ENCODE measurements at places on chromosomes 3 and 15.

DNA sequence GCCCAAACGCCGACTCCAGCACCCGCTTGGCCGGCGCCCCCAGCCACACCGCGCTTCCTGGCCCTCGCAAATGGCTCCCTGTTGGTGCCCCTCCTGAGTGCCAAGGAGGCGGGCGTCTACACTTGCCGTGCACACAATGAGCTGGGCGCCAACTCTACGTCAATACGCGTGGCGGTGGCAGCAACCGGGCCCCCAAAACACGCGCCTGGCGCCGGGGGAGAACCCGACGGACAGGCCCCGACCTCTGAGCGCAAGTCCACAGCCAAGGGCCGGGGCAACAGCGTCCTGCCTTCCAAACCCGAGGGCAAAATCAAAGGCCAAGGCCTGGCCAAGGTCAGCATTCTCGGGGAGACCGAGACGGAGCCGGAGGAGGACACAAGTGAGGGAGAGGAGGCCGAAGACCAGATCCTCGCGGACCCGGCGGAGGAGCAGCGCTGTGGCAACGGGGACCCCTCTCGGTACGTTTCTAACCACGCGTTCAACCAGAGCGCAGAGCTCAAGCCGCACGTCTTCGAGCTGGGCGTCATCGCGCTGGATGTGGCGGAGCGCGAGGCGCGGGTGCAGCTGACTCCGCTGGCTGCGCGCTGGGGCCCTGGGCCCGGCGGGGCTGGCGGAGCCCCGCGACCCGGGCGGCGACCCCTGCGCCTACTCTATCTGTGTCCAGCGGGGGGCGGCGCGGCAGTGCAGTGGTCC lies 3.5 kb downstream of the ISLR2 start:
- no peak for DNase-seq

DNA sequence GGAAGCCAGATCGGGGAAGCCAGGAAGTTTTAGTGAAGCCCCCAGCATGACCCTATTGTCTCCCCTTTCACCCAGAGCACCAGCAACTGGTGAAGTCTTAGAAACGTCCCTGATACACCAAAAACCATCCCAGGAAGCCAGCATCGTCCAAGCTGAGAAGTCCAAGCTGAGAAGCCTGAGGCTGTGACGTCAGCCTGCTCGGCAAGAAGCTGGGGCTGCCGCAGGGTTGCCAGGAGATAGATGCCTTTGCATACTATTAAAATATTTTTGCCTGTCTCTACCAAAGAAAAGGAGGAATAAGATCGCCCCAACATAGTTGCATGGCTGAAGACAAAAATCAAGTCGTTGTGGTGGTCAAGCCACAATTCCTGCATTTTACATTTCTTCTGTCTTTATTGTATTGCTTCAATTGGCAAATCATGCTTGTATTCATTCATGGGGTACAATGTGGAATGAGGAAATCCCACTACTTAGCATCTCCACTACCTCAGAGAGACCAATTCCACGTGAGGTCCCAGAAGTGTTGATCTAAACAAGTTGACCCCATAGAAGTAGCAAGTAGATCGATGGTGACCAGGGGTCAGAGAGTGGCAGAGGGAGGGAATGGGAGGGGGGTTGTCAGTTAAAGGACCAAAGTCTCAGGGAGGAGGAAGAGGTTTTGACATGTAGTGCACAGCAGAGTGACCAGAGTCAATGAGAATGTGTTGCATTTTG lies 19.6 kb upstream of the EMC3 start:
- no peak for DNase-seq

- DNase-seq: no peak
Measured at GRCh38 chr3:132254076-132254755, 63.0 kb upstream of the ACP3 start.

DNA sequence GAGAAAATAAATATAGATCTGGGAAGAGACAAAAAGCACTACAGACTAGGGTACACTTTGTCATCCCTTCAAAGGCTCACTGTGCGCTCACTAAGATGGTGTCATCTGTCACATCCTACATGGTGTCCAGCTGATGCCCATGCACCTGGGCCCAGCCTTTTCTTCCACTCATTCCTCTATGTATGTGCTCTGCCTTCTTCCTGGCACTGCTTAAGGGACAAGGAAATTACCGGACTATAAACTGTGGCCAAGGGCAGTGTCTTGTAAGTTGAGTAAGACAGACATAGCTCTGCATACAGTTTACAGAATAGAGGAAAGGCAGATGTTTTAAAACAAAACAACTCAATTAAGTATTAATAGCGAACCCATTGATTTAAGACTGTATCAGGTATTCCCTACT lies 52.9 kb downstream of the ARHGAP31 start:
- DNase-seq: no peak

- DNase-seq: no peak
Measured at GRCh38 chr15:62212741-62213140, 47.7 kb upstream of the C2CD4B start.

Measured in head of caudate nucleus (tissue), 42 donors.